ENCODE measurements at places on chromosomes 11 and 22.

DNA sequence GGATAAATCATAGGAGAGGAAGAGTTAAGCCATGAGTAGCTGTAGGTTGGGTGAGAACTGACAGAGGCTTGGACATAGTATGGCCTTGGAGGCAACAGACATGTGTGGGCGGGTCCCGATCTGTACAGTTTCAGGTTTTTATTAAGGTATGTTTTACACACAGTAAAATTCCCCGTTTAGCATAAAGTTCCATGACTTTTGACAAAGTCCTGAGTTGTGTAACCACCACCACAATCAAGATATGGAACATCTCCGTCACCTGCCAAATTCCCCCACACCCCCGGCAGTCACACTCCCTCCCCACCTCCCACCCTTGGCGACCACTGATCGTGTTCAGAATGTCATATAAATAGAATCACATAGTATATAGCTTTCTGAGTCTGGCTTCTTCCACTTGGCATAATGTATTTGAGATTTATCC is 68.1 kb downstream of the GRIK4 start:
- no peak for DNase-seq

DNA sequence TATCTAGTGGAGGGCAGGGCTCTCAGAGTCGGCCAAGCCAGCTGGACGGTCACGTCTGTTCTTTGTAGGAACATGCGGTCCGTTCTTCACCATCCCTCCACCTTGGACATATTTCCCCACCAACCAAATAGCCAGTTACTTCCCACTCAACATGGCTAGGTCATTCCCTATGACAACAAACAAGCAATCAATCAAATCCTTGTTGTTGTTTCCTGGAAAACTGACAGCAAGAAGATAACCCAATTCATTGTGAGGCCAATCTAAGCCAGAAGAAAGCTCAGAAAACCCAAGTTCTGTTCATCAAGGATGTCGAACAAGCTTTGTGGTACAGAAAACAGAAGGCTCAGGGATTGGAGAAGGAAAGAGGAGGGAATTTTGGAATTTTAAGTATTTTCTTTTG is 10.9 kb downstream of the PLAAT5 start:
- DNase-seq = no peak

- no peak for DNase-seq
Measured at GRCh38 chr22:47027766-47028165, 265.3 kb downstream of the TBC1D22A start.

GRCh38 chr11:2882396-2883110 is 3.0 kb downstream of the CDKN1C start:
- no peak for DNase-seq

GRCh38 chr11:85869781-85870180 is 14.6 kb downstream of the CCDC83 start:
- DNase-seq = no peak

DNA sequence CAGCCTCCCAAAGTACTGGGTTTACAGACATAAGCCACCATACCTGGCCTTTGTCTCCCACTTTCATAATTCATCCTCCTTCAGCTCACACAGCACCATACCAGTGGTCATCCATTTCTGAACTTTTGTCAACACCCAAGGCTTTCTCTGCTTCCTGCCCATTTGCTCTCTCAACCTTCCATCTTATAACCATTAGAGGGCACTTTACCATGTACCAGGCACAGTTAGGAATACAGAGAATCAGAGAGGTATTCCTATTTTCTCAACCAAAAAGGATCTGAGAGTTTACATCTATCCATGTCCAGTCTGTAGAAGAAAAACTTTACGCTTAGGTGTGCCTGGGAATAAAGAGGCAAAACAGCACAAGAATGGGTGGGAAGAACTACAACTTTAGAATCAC is 397.6 kb downstream of the BUD13 start:
- DNase-seq = peak; percentile 46

DNA sequence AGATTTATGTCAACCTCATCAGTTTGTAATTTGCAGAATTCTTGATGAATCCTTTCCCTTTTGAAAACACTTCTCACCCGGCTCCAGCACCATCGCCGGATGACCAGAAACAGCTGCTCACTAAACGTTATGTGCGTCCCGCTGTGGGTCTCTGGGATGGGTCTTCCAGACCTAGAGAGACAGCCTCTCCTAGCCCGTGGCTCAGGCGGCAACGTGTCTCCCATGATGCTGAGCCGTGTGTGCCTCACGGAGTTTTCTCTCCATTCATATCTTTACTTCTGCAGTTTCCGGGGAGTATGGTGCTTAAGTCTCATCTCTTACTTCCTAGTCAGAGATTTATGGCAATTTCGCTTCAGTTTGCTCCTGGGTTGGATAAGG is 25.0 kb upstream of the ACR start:
- no peak for DNase-seq

DNA sequence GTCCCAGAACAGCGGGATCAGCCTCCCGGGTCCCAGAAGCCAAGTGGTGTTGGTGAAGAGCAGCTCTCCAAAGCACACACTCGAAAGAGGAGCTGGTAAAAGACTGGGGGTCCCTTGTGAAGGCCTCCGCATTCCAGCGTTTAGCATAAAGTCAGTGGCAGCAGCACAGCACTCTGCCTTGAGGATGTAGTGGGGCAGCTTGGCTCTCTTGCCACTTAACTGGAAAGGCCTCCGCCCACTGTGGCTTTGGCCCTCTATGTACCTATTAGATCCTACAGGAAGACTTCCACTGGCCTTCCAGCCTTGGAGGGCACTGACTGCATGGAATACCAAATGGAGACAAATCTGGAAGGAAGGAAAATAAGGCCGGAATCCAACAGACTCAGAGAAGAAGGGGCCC is 1455.3 kb downstream of the BRD1 start:
- DNase-seq = no peak

DNA sequence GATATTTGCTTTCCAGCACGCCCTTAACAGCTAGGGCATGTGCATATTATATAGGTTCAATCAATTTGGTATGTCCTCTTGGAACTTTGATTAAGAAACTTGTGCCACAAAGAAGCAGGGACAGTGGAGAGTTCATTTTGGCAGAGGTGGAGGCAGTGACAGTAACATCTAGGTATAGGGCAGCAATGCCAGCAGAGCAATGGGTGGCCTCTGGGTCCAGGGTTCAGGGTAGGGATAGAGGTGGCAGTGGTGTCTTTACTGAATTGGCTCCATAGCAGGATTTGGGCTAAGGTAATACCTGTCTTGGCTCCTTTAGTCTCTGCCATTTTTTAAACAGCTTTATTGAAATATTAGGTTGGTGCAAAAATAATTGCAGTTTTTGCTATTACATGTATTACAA is 24.4 kb upstream of the POLD3 start:
- no peak for DNase-seq

DNA sequence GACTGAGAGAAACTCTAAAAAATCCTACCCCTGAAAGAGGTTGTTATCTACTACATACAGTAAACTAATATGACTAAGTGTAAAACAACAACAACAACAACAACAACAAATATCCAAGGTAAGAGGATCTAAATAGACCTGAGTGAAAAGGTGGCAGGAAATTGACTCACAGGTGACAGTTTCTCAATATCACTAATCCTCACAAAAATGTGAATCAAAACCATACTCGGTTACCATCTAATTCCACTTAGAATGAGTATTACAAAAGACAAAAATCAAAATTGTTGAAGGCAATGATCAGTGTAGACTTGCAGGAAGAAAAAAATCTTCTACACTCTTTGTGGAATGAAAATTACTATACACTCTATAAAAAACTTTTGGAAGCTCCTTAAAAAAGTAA is 17.5 kb downstream of the RGL4 start:
- DNase-seq = no peak
